HTR-8/SVneo (cell line): ENCODE measurements at places on chromosomes 1 and 21.

DNA sequence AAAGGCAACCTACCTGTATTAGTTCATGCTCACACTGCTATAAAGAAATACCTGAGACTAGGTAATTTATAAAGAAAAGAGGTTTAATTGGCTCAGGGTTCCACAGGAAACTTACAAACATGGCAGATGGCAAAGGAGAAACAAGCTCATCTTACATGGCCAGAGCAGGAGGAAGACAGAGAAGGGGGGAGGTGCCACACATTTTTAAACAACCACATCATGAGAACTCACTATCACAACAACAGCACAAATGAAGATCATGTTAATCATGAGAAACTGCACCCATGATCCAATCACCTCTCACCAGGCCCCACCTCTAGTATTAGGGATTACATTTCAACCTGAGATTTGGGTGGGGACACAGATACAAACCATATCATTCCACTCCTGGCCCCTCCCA, 90.6 kb upstream of the KCTD3 start:
- no peak for DNase-seq

- DNase-seq = no peak
Measured at GRCh38 chr1:31062867-31063380, 2.6 kb downstream of the PUM1 start.

- no peak for DNase-seq
Measured at GRCh38 chr21:15224346-15225086, 159.7 kb upstream of the NRIP1 start.

GRCh38 chr1:23480187-23481025, 3.6 kb downstream of the ASAP3 start:
- DNase-seq = no peak

- DNase-seq = no peak
Measured at GRCh38 chr1:40393173-40393572, 19.6 kb downstream of the SMAP2 start.

DNA sequence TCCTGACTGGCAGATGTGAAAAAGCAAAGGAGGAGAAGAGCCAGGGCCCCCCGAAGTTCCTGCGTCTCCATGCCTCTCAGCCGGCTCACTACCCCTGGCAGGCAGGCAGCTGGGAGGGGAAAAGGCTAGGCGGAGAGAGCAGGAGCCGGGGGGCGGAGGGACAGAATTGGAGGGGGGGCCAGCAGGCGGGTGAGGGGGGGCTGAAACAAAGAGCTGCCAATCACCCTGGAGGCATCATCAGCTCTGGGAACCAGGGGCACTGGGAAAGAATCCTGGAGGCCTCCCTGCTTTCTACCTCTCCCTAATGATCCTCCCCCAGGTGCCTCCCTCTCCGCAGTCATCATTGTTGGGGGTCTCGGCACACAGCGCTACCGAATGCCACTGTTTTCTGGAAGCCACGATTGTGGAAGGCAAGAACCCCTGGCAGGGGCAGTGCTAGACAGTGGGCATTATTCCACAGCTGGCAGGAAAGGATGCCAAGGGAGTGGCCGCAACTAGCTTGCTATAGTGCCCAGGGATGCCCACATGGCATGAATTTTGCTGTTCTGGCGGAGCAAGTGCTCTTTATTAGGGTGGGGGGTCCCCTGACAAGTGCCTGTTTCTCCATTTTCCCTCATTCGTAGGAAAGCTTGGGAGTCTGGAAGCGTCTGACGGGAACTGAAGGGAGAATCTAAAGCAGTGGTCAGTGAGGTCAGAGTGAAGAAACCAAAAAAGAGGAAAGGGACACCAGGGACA, at the start of gene THBS3:
TSS of gene THBS3 (minus strand) at position 92 of the 735 bp plus-strand sequence. CDS start at position 71, 21 bp downstream.
- no peak for DNase-seq

- no peak for DNase-seq
Measured at GRCh38 chr1:20344738-20345137, 54.1 kb downstream of the VWA5B1 start.

DNA sequence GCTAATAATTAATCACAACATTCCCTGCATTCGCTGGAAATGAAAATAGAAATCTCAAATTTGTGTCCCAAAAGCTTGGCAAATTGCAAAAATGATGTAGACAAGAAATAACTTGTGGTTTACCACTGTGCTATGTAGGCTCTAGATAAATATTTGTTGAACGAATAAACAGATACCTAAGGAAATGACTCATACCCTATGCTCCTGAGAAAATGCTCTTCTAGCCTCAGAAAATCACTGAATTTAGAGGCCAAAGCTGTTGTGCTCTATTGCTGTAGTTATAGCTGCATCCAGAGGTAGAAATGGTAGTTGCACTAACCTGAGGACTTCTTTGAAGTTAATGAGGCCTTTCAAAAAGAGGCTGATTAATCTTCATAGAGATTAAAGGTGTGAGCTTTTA, 142.0 kb upstream of the ZNHIT6 start:
- peak; percentile 53 for DNase-seq

DNA sequence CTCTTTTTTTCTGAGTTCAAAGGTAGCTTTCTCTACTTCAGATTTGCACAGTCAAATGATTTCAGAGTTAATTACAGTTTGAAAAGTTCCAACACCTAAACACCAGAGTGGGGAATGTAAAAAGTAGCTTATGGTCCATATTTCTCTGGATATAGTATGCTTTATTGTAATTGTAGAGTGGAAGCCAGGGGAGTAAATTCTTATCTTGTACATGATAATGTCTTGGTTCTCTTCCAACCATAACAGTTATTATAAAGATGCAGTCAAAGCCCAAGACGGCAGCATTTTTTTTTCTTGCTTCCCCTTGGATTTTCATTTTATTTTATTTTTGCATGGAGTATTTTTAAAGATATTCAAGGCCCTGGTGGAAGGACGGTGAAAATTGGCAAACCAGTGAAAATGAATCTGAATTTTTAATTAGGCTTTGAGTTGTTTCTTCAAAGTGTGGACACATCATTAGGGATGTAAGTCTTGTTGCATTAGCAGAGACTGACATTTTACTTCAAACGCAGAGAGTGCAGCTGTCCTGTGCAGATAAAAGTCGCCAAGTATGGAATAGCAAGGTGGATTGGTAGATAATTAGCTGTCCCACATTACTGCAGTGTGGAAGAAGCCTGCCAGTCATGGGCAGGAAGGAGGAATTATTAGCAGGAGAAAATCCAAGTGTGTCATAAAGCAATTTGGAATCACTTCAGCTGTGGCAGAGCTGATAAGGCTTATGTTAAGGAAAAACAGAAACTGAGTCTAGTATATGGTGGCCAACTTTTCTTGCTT, 11.3 kb downstream of the CACHD1 start:
- DNase-seq = no peak
